H54 (cell line): ENCODE measurements at places on chromosomes 7 and 10.

DNA sequence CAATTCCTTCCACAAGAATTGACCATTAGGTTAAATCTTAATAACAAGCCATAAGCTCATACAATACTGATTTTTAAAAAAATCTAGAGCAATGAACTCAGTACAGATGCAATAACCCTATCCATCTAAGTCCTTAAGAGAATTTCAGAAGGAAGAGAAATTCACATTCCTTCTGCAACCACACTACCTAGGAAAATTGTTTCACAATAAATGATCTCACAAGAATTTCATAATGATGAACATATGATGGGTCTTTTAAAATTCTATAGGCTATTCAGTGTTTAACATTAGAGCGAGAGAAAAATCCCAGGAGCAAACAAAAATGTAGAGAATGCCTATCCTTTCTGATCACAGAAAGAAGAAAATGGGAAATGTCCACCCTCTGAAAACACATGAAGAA, 70.0 kb upstream of the MAGI2 start:
- no peak for DNase-seq

- no peak for DNase-seq
These were observed 18.4 kb upstream of the GIMAP8 start for GRCh38 chr7:150431839-150432658.

DNA sequence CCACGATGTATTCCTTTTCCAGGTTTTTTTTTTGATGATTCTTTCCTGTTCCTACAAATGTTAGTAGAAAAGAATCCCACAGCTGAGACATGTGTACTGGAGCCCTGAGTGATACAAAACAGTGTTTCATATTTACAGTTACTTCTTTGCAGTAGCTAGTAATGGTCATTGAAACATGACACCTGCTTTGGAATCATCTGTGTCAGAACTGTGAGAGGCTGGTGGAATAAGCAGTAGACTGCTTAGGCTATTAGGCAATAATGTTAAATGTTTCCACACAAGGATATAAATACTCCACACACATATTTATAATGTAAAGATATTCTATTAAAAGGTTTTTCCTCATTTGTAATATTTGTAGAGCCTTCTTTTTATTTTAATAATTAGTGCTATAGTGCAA, 394.0 kb downstream of the THSD7A start:
- DNase-seq: no peak

DNA sequence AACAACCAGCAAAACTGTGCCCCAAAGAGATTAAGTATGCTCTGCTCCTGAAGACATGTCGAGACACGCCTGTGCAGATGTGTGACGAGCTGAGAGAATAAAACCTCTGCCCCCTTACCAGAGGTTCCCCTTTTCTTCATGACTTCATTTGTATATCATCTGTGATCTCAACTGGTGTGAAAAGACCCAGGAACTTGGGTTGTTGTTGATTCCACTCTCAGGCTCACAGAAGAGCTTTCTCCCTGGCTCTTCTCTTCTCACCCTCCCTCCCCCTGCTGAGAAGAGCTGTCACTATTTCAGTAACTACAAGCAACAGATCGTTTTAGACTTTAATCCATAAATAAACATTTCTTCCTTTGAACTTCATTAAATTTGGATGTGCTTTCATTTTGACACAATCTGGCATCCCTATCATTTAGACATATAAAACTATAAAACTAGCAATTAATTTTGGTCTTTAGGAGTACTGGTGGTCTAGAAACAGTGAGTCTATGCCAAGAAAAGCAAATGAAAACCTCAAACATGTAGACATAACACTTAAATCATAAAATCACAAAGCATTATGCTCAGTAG, 179.3 kb upstream of the FZD8 start:
- DNase-seq: no peak

DNA sequence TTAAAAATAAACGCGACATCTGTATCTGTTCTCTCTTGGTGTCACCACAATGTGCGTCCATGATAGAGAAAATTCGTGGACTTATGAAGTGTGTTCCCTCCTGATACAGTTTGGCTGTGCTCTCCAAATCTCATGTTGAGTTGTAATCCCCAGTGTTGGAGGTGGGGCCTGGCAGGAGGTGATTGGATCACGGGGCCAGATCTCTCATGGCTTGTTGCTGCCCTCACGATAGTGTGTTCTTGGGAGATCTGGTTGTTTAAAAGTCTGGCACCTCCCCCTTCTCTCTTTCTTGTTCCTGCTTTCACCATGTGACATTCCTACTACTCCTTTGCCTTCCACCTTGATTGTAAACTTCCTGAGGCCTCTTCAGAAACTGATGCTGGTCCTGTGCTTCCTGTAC, 229.4 kb upstream of the MYO3A start:
- DNase-seq: no peak

DNA sequence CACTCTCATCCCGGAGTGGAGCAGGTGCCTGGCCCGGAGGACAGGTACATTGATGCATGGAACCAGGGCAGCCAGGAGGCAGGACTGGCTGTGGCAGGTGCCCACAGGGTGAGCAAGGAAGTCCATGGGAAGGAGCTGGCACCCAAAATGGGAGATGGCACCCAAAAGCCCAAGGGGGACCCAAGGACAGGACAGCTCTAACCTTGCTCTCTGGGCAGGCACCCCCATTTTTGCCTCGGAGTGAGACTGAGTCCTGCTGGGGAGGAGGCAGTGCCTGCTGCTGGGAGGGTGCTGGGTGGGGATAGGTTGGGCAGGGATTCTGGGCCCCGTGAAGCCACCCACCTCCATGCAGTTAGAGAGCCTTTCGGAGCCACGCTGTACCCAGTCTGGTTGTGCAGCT, 234.5 kb downstream of the TCERG1L start:
- DNase-seq: no peak

DNA sequence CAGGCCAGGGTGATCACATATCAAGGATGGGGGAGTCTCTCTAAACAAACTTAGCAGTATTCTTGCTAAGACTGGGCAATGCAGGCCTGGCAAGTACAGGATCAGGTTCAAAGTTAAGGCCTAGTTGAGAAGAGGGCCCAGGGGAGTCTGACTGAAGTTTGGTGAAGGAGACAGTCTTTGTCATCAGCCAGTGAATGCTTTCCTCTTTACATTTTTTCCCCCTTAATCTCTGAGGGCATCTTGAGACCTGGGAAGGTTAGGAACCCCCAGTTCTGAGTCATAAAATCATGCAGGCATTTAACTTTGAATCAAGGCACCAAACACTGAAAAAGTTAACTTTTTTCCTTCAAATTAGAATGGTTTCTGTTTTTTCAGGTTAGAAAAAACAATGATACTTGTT, 311.5 kb downstream of the REEP3 start:
- DNase-seq: no peak
